ENCODE measurements at places on chromosomes 1 and 21.

- no peak for DNase-seq
Measured at GRCh38 chr1:215923129-215923824, 356.2 kb downstream of the KCTD3 start.

- DNase-seq = no peak
Measured at GRCh38 chr1:208637181-208637580, 393.0 kb upstream of the PLXNA2 start.

DNA sequence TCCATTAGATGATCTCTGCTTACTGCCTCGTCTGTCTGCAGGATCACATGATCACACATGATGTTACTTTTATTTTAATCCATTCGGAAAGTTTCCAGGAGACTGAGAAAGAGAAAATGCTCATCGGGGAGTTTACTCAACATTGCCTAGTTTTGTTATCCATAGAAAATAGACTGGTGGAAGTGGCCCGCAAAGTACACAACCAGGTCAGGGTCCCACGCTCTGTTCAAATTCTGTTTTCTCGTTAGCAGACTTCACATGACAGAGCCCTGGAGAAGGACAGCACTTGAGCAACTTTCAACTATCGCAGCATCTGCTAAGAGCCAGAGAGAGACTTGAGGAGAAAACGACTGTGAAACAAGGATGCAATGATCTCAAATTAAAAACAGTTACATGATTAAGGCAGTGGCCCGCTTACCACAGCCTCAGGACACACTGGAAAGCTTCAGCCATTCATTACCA, 44.2 kb downstream of the ADAMTS1 start:
- DNase-seq = no peak

GRCh38 chr1:93685918-93686317, 4.3 kb upstream of the BCAR3 start:
- no peak for DNase-seq

GRCh38 chr21:43731476-43731875, 12.5 kb downstream of the PDXK start:
- DNase-seq = no peak

- no peak for DNase-seq
Measured at GRCh38 chr1:202673531-202673930, 36.7 kb downstream of the SYT2 start.

GRCh38 chr1:94660994-94661393, 119.4 kb upstream of the F3 start:
- no peak for DNase-seq

DNA sequence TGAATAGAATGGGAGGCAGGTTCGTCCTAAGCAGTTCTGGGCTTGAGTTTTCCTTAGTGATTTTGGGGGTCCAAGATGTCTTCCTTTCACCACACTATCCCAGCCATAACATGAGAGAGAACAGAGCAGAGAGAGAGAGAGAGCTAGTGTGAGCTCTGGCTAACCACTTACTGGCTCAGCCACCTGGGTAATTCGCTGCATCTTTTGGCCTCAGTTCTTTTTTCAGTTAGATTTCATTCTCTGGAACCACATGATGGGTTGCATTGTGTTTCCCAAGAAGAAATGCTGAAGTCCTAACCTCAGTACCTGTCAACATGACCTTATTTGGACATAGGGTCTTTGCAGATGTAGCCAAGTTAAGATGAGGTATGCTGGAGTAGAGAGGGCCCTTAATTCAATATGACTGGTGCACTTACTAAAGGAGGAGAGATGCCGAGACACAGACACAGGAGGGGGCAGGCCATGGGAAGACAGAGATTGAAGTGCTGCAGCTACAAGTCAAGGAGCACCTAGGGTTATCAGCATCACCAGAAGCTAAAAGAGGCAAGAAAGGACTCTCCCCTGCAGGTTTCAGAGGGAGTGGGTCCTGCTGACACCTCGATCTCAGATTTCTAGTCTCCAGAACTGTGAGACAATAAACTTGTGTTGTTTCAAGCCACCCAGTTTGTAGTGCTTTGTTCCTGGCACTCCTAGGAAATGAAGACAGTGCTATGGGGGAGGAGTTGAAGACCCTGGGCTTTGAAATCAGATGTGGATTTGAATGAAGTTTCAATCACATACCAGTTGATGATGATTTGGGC, 26.2 kb upstream of the TARBP1 start:
- DNase-seq = no peak

GRCh38 chr21:41536827-41537103, 28.8 kb upstream of the TMPRSS2 start:
- no peak for DNase-seq

DNA sequence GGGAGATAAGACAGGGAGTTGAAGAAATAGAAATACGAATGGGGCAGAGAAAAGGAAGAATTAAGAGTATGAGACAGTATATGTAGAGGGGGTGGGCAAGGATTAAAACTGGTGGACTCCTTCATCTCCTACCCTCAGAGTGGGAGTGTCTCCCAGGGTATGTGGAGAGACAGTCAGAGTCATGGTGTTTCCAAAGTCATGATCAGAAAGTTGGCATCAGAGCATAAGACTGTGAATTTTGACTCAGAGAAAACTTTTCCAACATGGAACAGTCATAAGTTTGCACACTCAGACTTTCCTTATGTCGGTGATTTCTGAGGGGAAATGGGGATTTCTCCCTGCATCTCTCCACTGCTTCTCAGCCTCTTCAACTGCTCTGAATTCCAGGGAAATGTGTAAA, 2.4 kb downstream of the CD84 start:
- DNase-seq = no peak

- no peak for DNase-seq
Measured at GRCh38 chr1:64404202-64404601, 65.7 kb upstream of the CACHD1 start.

GRCh38 chr1:57137980-57138379, 172.2 kb upstream of the C8B start:
- DNase-seq = no peak

DNA sequence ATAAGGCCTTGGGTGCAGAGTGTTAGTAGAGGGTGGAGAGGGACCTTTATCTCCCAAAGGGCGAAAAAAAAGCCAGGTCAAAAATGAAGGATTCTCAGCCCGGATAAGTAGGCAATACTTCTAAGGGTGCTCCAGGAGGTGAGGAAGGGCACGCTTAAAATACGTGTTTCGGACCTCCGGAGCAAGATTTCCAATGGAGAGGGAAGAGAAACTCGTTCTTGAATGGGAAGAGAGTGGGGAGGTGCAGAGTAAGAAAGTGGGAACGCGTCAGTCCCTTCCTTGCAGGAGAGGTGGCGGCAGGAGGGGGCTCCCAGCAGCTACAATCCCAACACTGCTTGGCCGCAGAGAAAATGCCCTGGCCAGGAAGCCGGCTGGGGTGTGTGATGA, 581 bp downstream of the EFCAB14 start:
- DNase-seq = no peak

GRCh38 chr1:23537296-23537973, 6.4 kb upstream of the E2F2 start:
- no peak for DNase-seq

GRCh38 chr1:90605070-90605469, 112.0 kb downstream of the BARHL2 start:
- DNase-seq = no peak
